ENCODE measurements at places on chromosomes 6 and 20. TPM values are rescaled to one million over a fixed set of nuclear protein-coding genes. Genes with fewer than 3 reads are reported as not detected.

RAET1E gene
- not detected for total RNA-seq

SPEF1 gene
- total RNA-seq: not detected

PROKR2 gene
- not detected for total RNA-seq

KCNB1 gene
- total RNA-seq: 13.7 TPM

SLC17A3 gene
- not detected for total RNA-seq

CCM2L gene
- 4.2 TPM for total RNA-seq

DLK2 gene
- total RNA-seq: not detected

TCP1 gene
- 109 TPM for total RNA-seq
